ENCODE measurements at places on chromosomes 5 and 9.

DNA sequence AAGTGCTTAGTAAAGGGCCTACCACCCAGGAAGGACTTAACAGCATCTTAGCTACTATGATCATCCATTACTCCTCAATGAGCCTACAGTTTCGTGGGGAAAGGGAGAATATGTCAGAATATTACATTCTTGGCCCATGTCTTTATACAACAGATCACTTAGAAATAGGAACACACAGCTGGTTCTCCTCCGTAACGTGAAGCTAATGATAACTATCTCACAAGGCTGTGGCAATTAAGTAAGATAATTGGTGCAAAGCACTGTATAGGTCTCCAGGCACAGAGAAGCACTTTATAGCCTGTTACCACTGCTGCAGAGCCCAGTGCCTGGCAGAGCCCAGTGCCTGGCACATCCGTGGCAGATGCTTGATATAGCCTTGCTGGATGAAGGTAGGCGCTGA, 347.6 kb downstream of the SLIT3 start:
- DNase-seq = no peak

GRCh38 chr5:109688630-109688969, 1.1 kb upstream of the MAN2A1 start:
- no peak for DNase-seq

GRCh38 chr5:56669534-56670483, 145.5 kb upstream of the MAP3K1 start:
- no peak for DNase-seq

DNA sequence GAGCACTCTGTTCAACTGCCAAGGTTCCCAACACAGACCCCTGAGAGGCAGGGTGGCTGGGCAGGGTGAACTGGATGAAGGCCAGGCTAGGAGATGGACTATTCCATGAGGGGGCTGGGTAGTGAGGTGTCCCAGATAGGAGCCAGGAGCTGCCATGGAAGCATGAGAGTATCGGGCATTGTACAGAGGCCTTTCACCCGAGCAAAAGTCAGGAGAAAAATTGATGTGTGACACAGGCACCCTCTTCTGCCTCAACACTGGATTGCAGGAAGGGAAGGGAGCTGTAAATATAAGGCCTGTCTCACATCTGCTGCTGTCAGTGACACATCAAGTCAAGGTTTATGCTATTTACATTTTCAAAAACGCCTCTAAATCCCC, 74.6 kb downstream of the UBAP1 start:
- DNase-seq = no peak

Measured in NCI-H1048 (cell line).